ENCODE measurements at places on chromosomes 1 and 21.
A peak's percentile ranks its signal among the peaks of the same experiment; 100 is the strongest.

GRCh38 chr1:211337430-211338223 is 11.0 kb downstream of the TRAF5 start:
- DNase-seq, result no peak

DNA sequence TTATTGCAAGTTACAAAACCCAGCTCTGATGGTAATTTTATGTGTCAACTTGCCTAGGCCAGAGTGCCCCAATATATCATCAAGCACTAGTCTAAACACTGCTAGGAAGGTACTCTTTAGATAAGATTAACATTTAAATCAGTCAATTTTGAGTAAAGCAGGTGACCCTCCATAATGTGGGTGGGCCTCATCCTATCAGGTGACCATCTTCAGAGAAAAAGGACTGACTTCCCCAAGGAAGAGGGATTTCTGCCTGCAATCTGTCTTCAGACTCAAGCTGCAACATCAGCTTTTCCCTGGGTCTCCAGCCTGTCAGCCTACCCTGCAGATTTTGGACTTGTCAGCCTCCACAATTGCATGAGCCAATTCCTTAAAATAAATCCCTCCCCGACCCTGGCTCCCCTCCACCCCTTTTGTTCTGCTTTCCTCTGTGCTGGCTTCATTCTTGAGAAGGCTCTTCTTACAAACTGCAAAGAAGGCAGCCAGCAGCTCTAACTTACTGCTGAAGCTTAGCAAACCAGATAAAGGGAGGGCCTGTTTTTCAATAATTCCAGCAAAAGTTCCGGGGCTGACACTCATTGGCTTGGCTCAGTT is 56.4 kb upstream of the RUNX3 start:
- DNase-seq, result peak; percentile 96

DNA sequence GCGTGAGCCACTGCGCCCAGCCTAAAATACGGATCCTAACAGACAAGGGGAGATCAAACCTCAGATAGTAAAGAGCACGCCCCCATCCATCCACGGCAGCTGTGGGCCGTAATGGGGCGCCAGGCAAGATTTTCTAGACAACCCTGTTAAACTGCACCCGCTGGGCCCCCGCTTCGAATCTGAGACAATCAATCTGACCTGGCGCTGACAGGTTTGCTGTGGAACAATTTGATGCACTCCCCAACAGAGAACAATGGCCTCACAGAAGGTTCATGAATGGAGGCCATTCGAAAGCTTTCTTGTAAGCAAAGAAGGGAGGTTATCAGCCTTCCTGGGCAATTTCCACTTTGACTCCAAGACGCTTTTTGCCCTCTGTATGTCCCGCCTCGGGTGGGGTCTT is 30.5 kb downstream of the CLSTN1 start:
- no peak for DNase-seq

- DNase-seq, result no peak
Observed at GRCh38 chr21:45158491-45159423, 84.4 kb downstream of the ADARB1 start.

- no peak for DNase-seq
Observed at GRCh38 chr1:228922722-228923376, 187.6 kb downstream of the RHOU start.

DNA sequence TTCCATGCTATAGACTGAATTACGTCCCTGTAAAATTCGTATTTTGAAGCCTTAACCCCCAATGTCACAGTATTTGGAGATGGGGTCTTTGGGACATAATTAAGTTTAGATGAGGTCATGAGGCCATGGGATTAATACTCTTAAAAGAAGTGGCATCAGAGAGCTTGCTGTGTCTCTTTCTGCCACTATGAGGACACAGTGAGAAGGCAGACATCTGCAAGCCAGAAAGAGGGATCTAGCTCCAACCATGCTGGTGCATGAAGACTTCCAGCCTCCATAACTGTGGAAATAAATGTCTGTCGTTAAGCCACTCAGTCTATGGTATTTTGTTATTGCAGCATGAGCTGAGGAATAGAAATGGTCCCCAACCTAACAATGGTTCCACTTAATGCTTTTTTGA is 99.0 kb downstream of the LTN1 start:
- no peak for DNase-seq

- DNase-seq, result no peak
Observed at GRCh38 chr1:101120868-101121267, 95.3 kb upstream of the DPH5 start.

- peak; percentile 92 for DNase-seq
Observed at GRCh38 chr1:71785450-71785849, 496.9 kb downstream of the NEGR1 start.

DNA sequence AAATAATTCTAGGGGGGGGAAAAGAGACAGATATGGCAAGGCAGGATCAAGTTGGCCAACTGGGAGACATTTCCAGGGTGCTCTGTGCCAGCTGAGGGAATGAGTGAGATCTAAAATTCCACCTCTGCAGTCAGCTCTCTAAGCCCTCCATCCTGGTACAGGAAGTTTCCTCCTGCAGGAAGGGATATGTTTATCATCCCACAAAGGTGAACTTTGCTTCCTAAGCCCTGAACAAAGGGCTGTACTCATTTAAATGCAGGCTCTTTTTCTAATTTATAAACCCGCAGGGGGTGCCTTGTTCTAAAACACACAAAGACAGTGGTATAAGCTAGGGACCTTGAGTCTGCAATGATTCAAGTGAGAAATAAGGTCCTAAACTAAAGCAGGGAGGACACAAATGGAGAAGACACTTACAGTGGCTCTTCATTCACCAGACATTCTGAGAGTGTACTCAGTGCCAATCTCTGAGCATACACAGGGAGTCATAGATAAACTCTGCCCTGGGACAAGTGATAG is 3.6 kb upstream of the TNFSF4 start:
- DNase-seq, result no peak

- DNase-seq, result no peak
Observed at GRCh38 chr1:15118579-15118978, 35.0 kb upstream of the TMEM51 start.

DNA sequence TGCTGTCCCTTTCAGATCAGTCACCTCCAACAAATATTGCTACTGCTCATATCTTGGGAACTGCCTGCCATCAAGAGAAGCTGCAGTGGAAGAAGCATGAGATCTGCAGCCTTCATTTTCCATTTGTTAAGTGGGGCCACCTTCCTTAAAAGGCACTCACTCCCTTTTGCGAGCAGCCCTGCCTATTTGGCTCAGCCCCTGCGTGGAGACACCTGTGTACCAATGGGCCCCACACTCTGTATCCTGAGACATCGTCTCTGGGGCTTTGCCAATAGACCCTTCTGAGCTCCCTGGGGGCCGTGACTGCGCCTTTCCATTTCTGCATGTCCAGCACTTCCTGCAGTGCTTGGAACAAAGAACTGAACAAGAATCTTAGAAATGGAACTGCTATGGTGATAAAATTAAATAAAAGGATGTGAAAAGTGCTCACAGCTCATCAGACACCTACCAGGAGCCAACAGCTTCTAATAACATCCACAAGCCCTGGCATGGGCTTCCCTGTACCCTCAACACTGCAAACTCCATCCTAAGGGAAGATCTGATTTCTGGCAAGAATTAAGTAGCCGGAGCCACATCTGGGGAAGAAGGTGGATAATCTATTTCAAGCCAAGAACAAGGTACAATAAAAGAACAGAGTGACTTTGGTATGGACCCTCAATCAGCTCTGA is 36.7 kb downstream of the PARP1 start:
- DNase-seq, result no peak

GRCh38 chr1:209675565-209676154 is 448 bp downstream of the G0S2 start:
- peak; percentile 55 for DNase-seq

DNA sequence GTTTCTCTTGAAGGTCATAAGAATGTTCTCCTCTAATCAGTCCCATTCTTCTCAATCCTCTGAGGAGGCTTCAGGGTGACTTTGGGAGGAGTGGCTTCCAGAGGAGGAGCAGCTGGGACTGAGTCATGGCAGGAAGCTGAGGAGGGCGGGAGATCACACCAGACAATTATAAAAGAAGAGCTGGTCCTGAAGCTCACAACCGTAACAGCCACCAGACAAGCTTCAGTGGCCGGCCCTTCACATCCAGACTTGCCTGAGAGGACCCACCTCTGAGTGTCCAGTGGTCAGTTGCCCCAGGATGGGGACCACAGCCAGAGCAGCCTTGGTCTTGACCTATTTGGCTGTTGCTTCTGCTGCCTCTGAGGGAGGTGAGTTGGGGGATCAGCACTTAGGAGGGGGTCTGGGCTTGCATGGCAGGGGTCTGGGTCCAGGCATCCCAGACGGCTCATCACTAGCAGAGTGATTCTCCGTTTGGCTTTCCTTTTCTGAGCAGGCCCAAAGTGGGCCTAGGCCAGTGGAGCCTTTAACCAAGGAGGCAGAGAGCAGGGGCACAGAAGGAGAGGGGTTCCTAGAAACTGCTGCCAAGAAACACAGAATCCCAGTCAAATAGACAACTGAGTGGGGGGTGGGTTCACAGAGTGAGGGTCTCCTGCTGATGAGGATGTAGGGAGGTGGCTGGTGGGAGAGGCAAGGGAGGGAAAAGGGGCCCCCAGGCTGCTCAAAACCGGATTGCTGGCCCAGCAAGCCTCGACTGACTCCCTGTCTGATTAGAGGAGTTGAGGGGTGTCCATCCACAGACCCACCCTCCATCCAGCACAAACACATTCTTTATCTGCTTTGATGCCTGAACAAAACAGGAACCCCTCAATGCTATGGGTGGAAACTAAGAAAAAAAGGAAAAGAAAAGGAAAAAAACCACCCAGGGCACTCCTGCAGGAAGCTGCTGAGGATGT is at the start of gene ECM1:
Gene ECM1, plus strand, starts transcription at position 198 of the 953 bp plus-strand sequence. Its CDS starts 101 bp downstream, at position 299.
- DNase-seq, result peak; percentile 37

DNA sequence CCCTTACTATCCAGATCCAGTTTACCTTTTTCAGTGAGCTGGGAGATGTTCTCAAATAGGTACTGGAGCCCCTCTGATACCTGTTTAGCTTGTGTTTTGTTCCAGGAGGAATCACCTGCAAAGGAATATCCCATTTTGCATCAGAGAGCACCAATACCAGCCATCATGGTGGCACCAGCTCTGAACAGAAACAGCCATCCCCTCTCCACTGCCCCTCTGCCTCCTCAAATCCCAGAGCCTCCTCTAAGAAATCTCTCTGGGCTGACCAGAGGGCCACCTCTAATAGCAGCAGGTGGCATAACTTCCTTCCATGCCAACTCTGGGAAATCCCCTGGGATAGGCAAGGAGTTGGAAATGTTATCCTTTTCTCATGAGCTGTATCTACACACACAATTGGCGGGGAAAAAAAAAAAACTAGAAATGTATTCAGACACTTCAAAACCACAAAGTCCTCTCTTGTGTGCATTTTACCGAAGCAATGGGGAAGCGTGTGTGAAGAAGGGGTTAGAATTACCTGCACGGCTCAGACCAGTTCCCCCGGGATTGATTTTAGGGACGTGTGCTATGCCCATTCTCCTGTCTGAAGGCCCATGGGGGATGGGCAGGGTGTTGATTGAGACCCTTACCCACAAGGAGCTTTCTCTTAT is 2.4 kb downstream of the PGLYRP4 start:
- no peak for DNase-seq

DNA sequence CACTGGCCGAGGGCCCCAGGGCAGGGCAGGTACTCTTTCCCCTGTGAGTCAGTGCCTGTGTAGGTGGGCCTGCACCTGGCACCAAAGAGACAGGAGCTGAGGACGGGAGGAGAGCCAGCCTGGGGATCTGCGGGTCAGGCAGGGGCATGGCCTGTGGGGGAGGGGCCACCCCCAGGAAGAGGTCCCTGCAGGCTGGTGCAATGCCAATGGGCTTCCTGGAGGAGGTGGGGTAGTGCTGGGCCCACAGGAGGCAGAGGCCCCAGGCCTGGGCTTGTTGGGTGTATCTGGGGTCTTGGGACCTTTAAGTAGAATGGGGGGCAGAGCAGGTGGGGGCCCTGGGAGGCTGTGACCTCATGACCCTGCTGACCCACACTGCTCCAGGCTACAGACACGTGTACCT is 23.2 kb downstream of the PLCH2 start:
- DNase-seq, result no peak

GRCh38 chr21:42310411-42311001 is 4.7 kb downstream of the TFF3 start:
- peak; percentile 64 for DNase-seq

- peak; percentile 59 for DNase-seq
Observed at GRCh38 chr1:195738966-195739650, 869.1 kb downstream of the KCNT2 start.

- no peak for DNase-seq
Observed at GRCh38 chr21:14699433-14700407, 153.6 kb upstream of the SAMSN1 start.

DNA sequence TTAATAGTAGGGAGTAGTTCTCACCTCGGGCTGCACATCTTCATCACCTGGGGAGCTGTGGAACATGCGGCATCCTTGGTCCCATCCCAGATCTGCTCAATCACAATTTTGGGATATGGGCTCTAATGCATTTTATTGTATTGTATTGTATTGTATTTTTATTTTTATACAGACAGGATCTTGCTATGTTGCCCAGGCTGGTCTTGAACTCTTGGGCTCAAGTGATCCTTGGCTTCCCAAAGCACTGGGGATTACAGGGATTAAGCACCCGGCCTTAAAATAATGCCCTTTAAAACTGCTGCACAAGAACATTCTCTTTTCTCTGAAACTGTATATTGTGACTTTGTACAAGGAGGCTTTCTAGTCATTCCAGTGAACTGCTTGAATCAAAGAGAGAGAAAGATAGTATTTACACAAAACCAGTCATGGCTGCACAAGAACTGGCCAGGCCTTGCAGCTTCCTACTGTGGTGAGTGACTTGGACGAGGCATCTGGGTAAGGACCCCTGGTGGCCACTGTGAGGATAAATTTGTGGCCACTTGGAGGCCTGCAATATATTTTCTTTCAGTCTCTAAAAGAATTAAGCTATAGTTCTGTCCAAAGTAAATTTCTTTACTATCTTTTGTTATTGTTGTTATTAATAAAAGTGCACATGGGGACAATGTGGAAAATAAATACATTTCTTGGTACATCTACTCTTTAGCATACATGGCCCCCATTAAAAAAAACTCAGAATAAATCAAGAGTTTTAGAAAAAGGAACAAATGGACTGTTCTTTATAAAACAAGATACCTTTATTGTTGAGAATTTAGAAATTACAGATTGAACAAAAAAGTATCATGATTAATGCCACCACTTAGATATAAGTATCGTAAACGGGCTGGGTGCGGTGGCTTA is 48.0 kb downstream of the TBCE start:
- DNase-seq, result peak; percentile 65

DNA sequence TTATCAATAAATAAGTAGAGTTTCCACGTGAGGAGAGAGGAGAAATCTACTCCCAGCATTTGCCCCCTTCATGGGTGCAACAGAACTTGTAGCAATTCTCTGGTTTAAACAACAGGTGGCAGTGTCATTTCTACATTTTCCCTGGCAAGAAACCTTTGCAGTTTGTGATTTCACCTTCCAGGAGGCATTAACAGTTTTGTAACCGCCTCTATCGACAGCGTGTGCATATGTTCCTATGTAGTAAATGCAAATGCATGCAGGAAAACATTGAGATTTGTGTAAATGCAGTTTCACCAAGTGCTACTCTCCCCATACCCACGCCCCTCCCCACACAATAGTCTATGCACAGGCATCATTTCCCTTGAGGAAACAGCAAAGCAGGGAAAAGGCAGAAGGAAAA is 494.7 kb downstream of the SMYD3 start:
- DNase-seq, result no peak

DNA sequence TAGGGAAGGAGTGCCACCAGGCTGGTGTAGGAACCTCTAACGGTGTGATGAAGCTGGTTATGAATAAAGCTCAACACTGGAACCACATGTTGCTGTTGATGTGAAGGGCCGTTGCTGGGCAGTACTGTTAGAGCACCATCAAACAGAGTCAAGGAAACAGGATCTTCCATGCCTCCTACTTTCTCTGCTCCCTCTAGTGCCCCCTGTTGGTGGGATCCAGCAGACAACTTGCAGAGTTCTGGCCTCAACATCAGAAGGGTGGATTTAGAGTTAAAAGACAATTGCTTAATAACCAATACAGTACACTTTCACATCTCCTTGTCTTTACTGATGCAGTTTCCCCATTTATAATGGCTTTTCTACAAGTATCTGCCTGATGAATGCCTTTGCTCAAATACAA is 336.4 kb downstream of the NTNG1 start:
- DNase-seq, result no peak
